ENCODE measurements at places on chromosomes 5 and 9.

- DNase-seq = no peak
Observed at GRCh38 chr5:76942581-76942980, 10.3 kb upstream of the CRHBP start.

DNA sequence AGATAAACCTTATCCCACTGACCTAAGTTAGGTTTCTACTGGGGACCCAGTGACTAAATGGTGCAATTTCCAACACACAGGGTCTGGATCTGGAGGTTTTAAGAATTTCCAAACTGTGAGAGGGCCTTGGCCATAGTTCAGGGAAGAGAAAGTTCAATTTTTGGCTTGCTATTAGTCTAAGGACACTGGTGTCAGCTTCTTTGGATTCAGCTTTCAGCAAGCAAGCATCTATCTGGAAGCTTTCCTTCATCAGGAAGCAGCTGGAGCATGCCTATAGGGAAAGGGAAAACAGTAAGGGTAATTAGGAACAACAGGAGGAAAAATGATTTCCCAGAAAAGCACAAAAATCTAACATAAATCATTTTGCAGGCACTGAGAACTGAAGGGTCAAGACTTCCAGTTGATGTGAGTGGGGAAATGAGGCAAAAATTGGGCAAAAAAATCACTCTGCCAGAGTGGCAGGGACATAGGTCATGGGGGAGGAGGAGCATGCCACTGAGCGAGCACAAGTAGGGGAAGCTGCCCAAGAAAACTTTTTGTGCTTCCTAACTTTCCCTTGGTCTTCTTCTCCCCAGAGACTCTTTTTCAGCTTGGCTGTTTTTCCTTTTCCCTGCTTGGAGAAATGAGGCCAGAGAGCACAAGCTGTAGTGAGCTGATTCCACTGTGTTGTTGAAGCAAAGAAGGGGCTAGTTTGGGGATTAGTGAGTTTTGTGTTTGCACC lies 299.6 kb downstream of the FGF10 start:
- DNase-seq = no peak

DNA sequence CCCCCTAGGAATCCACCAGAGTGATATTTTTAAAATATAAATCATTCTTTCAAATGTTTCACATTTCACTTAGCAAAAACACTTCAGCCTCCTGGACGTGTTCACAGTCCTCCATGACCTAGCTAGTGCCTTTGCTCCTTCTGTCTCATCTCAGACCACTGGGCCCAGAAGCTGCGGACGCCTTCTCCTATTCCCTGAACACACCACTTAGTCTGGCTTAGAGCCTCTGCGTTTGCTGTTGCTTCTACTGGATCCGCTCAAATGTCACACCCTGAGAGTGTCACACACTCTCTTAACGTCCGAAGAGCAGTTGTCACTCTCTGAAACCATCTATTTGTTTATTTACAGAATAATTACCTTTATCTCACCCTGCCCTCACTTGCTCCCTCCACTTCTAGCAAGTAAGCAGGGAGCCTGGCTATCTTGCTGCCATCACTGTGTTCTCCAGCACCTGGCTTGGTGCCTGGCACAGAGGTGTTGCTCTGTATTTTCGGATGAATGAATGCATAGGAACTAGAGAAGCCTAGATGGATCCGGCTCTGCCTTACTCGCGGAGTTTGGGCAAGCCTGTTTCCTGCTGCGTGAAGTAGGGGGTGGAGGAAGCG lies 1.2 kb upstream of the GRK6 start:
- DNase-seq = no peak

GRCh38 chr5:128539038-128539429 lies 989 bp upstream of the FBN2 start:
- no peak for DNase-seq

- DNase-seq = no peak
Observed at GRCh38 chr9:124001866-124002525, 9.6 kb upstream of the LHX2 start.

DNA sequence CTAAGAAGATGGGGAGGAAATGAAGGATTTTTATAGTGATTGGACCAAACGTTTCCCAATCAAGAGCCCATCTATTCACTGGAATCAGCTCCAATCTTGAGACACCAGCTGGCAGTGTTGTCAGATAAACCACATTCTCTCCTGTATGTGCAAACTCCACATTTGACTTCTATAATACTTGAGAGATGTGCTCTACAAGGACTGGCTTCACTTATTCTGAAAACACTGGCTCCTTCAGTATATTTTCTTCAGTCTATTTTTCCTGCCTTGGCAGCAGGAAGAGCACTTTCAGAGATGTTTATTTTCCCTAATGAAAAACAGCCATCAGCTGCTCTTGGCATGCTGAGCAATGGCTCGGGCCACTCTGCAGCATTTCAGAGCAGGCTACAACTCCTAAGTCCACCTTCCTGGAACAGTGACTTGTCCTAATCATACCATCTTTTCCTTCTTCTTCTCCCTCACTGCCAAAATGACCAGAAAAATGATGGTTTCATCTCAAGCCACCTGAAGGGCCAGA lies 96.9 kb upstream of the FSTL4 start:
- no peak for DNase-seq

DNA sequence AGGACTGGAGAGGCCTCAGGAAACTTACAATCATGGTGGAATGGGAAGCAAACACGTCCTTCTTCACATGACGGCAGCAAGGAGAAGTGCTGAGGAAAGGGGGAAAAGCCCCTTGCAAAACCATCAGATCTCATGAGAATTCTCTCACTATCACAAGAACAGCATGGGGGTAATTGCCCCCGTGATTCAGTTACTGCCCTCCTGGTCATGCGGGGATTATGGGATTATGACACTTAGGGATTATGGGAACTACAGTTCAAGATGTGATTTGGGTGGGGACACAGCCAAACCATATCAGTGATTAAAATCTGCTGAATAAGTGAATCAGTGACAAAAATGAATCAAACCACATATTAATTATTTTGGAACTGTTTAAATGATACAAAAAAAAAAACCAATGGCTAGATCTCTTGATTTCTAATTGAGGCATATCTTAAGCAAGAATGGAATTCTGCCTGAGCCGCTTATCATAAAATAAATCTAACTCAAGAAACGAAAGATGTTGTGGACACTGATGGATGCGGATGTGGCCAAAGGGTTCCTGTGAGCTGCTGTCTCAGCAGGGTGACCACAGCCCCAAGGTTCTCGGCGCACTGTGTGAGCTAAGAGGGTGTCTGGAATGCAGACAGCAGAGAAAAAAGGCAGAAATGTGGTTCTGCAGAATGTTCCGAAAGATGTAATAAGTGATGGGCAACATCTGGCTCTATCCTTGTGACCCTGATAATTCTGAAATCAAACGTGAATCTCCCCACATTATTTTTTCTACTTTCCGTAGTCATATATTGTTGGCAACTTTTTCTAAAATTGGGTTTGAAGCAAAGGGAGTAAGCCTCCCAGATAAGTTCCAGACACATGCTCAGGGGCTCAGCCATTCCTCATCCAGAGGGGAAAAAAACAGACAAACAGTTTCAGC lies 107.2 kb upstream of the ICE1 start:
- DNase-seq = no peak

GRCh38 chr9:127336506-127337352 lies 60.2 kb upstream of the SLC2A8 start:
- DNase-seq = no peak

GRCh38 chr9:124259158-124259808 lies 1.5 kb downstream of the NEK6 start:
- no peak for DNase-seq

DNA sequence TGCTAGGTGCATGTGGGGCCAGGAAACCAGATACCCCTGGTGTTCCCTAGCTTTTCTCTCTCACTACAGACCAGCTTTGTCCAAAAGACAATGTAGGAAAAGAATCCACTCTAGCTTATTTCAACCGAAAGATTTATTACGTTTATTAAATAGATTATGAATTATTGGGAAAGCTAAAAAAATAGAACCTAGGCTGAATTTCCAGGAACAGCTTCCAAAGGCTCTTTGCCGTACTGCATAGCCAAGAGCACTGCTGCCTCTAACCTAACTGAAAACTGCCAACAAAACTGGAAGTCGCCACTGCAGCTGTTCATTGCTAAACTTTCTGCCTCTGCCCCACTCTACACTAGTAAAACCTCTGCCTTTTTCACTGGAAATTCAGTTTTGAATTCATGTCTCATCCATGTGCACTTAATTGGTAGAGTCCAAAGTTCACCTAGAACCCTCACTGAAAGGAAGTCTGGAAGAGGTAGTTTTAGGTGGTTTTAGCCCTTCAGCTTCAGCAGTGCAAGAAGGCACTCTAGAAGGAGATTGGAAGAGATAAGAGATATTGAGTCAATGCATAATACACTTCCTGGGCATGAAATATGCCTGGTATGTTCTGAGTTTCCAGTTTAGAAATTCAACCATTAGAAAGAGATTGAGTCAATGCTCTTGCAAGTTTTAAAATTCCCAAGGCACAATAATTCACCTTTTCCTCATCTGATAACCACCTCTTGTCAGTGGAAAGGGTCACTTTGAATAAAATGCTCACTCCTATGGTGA lies 927.9 kb downstream of the MAT2B start:
- DNase-seq = no peak

DNA sequence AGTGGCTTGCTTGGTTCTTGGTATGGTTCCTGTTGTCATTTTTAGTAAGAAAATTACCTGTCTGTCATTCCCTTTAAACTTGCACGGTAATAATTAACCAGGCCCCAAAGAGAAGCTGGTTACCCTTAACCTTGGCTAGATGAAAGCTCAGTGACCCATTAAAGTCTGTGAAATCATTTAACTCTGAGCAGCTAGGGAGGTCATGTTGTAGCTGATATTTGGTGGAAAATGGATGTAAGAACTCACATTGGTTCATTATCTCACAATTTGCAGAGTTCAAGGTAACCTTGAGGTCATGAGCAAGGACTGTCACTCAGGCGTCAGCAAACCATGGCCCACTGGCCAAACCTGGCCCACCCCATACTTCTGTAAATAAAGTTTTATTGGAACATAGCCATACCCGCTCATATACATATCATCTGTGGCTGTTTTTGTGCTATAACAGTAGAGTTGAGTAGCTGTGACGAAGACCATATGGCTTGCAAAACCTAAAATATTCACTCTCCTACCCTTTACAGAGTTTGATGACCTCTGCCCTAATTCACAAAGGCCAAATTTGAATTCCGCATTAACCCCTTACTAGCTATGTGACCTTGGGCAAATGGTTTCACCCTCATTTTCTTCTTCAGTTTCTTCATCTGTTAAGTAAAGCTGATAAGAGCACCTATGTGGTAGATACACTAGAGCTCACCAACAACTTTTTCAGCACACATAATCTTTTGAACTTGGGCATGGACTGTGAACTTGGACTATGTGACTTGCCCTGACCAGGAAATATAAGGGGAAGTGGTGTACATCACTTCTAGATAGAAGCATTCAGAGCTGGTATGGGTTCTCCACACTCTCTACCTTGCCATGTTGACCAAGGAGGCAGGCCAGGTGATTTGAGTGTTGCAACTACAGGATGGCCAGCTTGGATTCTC lies 61.5 kb upstream of the CPEB4 start:
- DNase-seq = no peak

DNA sequence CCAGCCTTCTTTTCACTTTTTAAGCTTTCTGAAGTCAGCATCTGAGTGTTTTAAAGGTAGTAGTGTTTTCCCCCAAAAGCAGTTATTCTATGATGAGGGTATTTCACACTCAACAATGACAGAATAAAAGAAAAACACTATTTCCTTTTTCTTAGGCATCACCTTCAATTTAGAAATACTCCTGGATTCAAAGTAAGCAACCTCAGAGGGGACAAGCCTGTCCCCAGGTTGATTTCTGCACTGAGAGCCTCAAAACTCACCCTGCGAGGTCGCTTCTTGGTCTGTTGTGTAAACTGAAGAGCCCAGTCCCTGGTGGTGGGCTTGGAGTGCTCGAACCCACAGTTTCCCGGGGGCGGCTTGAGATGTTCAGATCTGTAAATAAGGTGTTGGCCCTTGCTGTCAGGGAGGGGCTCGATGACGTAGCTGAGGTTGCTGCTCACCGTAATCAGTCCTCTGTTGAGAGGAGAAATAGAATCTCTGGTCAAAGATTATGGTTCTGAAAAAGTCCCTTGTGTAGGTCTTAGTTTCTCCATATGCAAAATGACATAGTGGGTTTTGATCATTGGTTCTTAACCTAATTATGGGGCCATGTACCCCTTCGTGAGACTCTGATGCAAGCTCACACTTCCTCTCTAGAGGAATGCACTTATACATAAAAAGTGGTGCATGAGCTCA lies 55.9 kb downstream of the ADAM19 start:
- DNase-seq = no peak

DNA sequence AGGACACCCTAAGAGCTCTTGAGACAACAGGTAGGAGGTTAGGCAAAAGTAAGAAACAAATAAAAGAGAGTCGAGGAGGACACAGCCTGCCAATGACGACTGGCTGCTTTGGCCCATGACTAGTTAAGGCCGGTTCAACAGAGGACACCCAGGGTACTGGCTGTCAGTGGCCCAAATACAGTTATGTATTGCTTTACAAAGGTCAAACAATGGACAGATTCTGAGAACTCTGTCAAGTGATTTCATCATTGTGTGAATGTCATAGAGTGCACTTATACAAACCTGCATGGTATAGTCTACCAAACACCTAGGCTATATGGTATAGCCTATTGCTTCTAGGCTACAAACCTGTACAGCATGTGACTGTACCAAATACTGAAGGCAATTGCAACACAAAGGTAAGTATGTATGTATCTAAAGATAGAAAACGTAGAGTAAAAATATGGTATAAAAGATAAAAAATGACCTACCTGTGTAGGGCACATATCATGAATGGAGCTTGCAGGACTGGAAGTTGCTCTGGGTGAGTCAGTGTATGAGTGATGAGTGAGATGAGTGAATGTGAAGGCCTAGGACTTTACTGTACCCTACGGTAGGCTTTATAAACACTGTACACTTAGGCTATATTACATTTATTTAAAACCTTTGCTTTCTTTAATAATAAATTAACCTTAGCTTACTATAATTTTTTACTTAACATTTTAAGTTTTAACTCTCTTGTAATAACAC lies 6.5 kb upstream of the FAM81B start:
- DNase-seq = no peak

GRCh38 chr5:76401801-76402250 lies 1.3 kb upstream of the IQGAP2 start:
- no peak for DNase-seq

DNA sequence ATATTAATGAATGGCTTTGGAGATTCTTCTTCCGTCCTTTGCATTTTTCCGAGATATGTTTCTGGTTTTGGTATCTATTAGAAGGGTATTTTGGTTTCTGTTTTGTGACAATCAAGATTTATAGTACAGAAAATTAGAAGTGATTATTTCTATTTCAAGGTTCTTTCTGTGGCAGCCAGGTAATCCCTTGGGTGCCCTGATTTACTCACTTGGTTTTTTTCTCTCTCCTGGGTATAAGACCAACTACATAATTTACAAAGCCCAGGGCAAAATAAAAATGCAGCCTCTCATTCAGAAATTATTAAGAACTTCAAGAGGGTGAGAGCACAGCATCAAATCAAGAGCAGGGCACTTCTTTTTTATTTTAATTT lies 2.0 kb upstream of the RNF14 start:
- no peak for DNase-seq

- no peak for DNase-seq
Observed at GRCh38 chr9:4080921-4081895, 218.7 kb downstream of the GLIS3 start.

DNA sequence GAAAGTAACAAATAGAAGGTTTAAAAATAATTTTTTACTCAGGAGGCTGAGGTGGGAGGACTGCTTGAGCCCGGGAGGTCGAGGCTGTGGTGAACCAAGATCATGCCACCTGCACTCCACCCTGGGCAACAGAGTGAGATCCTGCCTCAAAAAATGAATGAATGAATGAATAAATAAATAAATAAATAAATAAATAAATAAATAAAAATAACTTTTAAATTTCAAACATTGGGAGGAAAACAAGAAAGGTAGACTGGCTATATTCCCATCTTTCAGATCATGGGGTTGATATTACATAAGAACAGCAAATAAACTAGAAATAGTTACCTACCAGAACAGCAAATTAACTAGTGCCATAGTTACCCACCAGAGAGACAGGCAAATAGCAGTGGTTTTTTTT lies 75.7 kb downstream of the LHX2 start:
- no peak for DNase-seq
